ENCODE measurements at places on chromosomes 2 and 18.

DNA sequence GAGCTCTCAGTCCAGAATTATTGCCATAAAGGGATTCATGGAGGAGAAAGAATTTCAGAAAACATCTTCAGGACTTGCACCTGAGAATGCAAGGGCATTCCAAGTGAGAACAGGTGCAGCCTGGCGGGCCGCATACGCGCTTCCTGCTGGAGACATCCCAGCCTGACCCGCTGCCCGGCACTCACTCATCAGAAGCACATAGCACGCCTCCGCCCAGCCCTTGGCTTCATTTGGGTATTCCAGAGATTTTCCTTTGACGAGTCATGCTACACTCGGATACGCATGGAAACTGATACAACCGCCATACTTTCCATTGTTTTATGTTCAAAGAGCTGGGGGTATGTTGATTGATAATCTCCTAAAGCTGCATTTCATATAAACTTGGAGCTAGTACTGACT, 228.0 kb upstream of the ID2 start:
- DNase-seq: no peak

GRCh38 chr18:45984546-45985235, 17.6 kb upstream of the EPG5 start:
- no peak for DNase-seq

DNA sequence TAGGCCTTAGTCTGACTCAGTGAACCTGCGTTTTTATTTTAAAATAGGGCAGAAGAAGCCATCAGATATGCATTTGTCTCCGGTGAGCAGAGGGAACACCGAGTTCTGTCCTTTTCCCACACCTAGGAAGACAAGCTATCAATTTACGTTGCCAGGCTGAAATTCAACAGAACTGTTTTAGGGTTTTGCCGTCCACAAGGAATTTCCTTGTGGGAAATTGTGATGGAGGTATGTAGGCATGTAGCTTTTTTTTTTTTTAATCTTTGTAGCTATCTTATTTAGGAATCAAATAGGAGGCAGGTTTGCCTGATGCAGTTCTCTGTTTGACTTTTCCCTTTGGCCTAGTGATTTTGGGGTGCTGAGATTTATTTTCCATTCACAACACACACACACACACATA, 62.0 kb upstream of the ASAP2 start:
- DNase-seq: no peak

DNA sequence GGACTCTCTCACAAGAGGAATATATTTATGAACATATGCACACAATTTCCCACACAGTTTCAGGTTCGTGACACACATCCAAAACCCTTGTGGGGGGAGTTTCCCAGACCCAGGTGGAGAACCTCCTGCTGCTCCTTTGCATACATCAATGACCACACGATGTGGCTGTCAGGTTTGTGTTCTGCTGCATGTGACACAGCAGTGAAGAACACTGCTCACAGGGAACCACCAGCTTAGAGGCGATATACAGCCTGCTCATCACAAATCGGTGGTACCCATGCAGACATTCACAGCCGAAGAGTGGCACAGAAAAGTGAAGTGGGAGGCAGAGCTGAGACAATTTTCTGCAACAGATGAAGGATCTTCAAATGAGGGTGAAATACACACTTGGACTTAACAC, 175.6 kb upstream of the ZFP36L2 start:
- DNase-seq: no peak

GRCh38 chr2:141709756-141710155, 421.1 kb downstream of the LRP1B start:
- DNase-seq: no peak

DNA sequence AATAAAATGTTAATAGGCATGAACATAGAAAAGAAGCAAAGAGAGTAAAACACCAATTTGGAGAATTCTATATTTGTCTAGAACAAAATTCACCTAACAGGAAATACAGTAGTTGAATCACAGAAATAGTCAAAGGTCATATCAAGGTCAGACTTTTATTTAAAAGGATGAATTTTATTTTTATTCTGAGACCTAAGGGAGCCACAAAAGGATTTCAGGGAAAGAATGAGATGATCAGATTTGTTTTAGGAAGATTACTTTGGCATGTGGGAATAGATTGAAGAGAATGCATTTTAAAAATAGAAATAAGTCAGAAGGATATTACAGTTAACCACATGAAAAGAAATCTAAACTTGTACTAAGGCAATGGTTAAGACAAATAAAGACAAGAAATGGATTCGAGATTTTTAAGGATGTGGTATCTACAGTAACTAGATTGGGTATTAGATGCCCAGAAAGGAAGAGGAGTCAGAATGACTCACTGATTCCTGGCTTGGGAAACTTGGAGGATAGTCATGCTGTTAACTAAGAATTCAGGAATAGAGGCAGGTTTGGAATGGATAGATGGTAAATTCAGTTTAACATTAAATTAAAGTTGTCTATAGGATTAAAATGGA, 56.0 kb downstream of the METTL4 start:
- DNase-seq: no peak

GRCh38 chr2:216698895-216699294, 3.5 kb upstream of the IGFBP5 start:
- DNase-seq: no peak
